ENCODE measurements at places on chromosomes 2 and 18. TPM values are rescaled to one million over a fixed set of nuclear protein-coding genes. Genes with fewer than 3 reads are reported as not detected.

Gene BOLA3
- 66.1 TPM for total RNA-seq

Gene DYSF
- total RNA-seq, result 14.8 TPM

Gene CYTIP
- 0.89 TPM for total RNA-seq

Gene ZNF521
- total RNA-seq, result 13.8 TPM

Gene C2orf66
- total RNA-seq, result not detected

Gene PLEK
- total RNA-seq, result 0.37 TPM

Gene CAPN14
- 0.11 TPM for total RNA-seq

Gene SNED1
- total RNA-seq, result 3.2 TPM

Gene SNTG2
- total RNA-seq, result 27.8 TPM

Gene NEU2
- total RNA-seq, result not detected

Gene UGT1A4
- not detected for total RNA-seq

Gene C2orf78
- total RNA-seq, result 0.37 TPM

Gene TMEM182
- total RNA-seq, result 4.2 TPM

GRCh38 chr2:62076980-62077638 lies 118.8 kb upstream of the B3GNT2 start:
- peaks cover 16% of the 10 kb centered on the region for H3K36me3 ChIP-seq
- DNase-seq, result no peak
- no peak overlapping the region for H3K27ac ChIP-seq
- H3K4me3 ChIP-seq, result no peak overlapping the region

DNA sequence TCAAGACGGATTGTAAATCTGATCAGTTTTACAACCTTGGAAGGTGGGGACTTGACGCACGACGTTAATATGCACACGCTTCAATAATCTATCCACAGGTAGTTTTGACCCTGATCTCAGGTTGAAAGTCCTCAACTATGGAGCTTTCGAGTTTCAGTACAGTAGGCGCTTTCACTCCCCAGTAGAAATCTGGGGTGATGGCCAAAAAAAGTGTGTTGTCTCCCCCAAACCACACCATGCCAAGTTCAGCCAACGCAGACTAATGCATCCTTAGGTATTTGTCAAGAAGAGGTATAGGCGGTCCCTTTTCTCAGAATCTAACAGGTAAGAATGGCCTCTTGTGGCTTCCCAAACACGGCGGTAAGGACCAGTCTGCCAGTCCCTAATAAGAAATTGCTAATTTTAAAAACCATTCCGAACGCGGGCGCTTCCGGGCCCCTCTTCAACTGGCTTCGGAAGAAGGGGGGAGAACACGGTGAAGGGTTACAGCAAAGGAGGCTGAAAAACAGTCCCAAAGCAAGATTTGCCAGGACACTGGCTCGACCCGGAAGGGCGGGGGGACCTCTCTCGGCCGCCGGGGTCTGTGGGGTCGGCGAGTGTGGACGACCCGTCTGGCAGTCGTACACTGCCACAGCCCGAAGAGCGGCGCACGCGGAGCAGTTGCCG lies 659 bp downstream of the FAM210A start:
- H3K27me3 ChIP-seq, result no peaks in the 10 kb centered on the region
- H3K4me3 ChIP-seq, result peak overlapping the region; percentile 91
- no peaks in the 10 kb centered on the region for H3K36me3 ChIP-seq
- DNase-seq, result no peak

GRCh38 chr18:28365411-28365831 lies 188.5 kb upstream of the CDH2 start:
- DNase-seq, result no peak
- H3K27ac ChIP-seq, result no peak overlapping the region
- H3K4me3 ChIP-seq, result no peak overlapping the region
- H3K4me1 ChIP-seq, result peaks cover 3% of the 10 kb centered on the region
- no peaks in the 10 kb centered on the region for H3K27me3 ChIP-seq

DNA sequence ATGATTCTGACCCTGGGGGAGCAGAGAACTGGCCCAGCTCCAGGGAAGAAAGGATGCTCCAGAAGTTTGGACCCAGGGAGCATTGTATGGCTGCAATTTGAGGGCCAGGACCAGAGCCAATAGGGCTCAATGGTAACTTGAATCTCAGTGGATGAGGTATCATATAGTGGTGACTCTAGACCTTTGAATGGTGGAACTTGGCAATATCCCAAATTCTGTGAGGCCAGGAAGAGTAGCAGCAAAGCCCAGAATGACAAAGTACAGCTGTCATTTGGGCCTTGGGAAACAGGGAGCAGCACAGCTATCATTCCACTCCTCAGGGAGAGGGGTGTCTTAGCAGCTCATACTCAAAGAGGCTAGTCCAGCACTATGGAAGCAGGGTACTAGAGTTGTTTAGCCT lies 332.9 kb upstream of the RBMS1 start:
- DNase-seq, result no peak
- H3K4me1 ChIP-seq, result 0 out of 2 replicates have a peak, but pooled peaks cover 5% of the 10 kb centered on the region
- H3K27ac ChIP-seq, result no peak overlapping the region
- no peak overlapping the region for H3K4me3 ChIP-seq
- H3K27me3 ChIP-seq, result no peaks in the 10 kb centered on the region

GRCh38 chr2:152942940-152943440 lies 224.6 kb downstream of the ARL6IP6 start:
- H3K4me1 ChIP-seq, result no peaks in the 10 kb centered on the region
- H3K27ac ChIP-seq, result no peak overlapping the region
- peaks cover 11% of the 10 kb centered on the region for H3K36me3 ChIP-seq
- H3K4me3 ChIP-seq, result no peak overlapping the region
- H3K27me3 ChIP-seq, result no peaks in the 10 kb centered on the region
- DNase-seq, result no peak

- peaks cover 4% of the 10 kb centered on the region for H3K27me3 ChIP-seq
- H3K27ac ChIP-seq, result no peak overlapping the region
- DNase-seq, result peak; percentile 77
Measured at GRCh38 chr18:72652990-72653593, 109.0 kb upstream of the CBLN2 start.

DNA sequence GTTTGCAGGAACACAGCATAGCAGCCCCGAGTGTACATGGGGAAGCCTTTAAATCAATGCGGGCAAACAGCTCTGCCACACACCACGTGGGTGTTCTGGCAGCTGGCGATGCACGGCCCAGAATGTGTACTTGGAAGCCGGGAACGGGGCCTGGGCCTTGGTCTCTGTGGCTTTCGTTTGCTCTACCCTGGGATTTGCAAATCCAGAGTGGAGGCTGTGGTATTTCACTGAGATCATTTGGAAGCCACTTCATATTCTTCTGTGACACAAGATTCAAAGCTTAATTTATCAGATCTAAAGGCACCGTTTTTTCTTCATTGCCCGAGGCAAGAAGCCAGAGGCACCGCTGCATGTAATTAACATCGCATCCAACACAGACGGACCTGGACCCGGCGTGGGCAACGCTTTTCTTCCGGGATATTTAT lies 246.3 kb upstream of the MYT1L start:
- H3K4me3 ChIP-seq, result no peak overlapping the region
- H3K4me1 ChIP-seq, result peaks cover 2% of the 10 kb centered on the region
- no peaks in the 10 kb centered on the region for H3K36me3 ChIP-seq
- DNase-seq, result no peak
- no peak overlapping the region for H3K27ac ChIP-seq

GRCh38 chr2:152513681-152514080 lies 178.7 kb downstream of the FMNL2 start:
- no peaks in the 10 kb centered on the region for H3K36me3 ChIP-seq
- no peak for DNase-seq
- H3K27ac ChIP-seq, result no peak overlapping the region
- H3K27me3 ChIP-seq, result no peaks in the 10 kb centered on the region

DNA sequence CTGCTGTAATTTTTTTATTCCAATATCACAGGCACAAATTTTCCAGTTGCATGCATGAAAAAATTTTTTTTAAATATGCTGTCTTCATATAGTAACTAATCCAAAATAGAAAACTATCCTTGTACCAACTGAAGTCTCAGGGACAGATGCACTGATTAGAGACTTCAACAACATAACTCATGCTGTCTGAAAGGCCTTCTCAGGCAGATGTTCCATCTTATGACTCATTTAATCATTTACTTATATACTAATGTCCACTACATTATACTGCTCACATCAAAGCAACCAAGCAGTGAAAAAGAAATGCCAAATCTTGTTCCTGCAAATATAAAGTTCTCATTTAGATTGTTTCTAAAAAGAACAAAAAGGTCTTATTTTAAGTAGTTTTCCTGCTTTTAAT lies 53.1 kb downstream of the OLA1 start:
- peaks cover 4% of the 10 kb centered on the region for H3K36me3 ChIP-seq
- DNase-seq, result no peak
- no peak overlapping the region for H3K27ac ChIP-seq
- peaks cover 23% of the 10 kb centered on the region for H3K4me1 ChIP-seq

DNA sequence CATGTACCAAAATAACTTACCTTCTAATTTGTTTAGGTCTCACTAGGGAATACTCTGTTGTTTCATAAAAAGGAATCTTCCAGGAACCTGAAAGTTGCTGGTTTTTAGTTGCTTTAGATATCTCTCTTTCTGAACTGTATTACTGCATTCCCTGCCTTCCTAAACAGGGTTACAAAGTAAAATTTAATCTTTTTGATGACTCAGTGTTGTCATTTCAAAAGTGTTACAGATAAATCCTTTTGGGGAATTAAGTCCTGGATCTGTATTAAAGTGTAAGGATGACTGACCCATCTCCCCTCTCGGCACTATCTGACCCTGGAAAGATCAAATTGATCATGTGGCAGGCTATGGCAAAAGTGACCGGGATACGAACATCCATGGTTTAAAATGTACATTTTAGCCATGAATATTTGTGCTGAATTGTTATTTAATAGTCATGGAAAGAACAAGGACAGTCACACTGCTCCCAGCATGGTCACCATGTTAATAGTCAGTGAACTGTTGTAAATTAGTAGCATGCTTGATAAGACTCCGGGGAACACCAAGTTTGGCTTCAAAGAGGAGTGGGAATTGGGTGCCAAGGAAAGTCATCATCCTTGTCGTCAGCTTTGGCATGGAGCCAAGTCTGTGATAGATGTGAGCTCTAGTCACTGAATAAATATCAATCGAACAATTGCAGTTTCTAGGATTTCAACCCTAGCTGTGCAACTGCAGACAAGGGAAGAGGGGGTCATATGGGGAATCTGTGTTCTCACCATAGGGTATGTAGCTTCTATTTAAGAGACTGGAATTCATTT lies 4.2 kb downstream of the PLEKHA3 start:
- no peak for DNase-seq
- H3K4me1 ChIP-seq, result peaks cover 21% of the 10 kb centered on the region
- H3K4me3 ChIP-seq, result no peak overlapping the region
- peaks cover 2% of the 10 kb centered on the region for H3K36me3 ChIP-seq
- no peak overlapping the region for H3K27ac ChIP-seq
- no peaks in the 10 kb centered on the region for H3K27me3 ChIP-seq

- peaks cover 50% of the 10 kb centered on the region for H3K4me1 ChIP-seq
- no peak for DNase-seq
- peaks cover 14% of the 10 kb centered on the region for H3K27me3 ChIP-seq
- peak overlapping the region; percentile 97 for H3K4me3 ChIP-seq
Measured at GRCh38 chr2:109613081-109613921, 465 bp downstream of the SEPTIN10 start.

- peaks cover 13% of the 10 kb centered on the region for H3K4me1 ChIP-seq
Measured at GRCh38 chr2:196068271-196069209, at the start of gene DNAH7. TSS of gene DNAH7 (minus strand) at chr2:196068837. CDS start at chr2:196068711, 126 bp downstream.

DNA sequence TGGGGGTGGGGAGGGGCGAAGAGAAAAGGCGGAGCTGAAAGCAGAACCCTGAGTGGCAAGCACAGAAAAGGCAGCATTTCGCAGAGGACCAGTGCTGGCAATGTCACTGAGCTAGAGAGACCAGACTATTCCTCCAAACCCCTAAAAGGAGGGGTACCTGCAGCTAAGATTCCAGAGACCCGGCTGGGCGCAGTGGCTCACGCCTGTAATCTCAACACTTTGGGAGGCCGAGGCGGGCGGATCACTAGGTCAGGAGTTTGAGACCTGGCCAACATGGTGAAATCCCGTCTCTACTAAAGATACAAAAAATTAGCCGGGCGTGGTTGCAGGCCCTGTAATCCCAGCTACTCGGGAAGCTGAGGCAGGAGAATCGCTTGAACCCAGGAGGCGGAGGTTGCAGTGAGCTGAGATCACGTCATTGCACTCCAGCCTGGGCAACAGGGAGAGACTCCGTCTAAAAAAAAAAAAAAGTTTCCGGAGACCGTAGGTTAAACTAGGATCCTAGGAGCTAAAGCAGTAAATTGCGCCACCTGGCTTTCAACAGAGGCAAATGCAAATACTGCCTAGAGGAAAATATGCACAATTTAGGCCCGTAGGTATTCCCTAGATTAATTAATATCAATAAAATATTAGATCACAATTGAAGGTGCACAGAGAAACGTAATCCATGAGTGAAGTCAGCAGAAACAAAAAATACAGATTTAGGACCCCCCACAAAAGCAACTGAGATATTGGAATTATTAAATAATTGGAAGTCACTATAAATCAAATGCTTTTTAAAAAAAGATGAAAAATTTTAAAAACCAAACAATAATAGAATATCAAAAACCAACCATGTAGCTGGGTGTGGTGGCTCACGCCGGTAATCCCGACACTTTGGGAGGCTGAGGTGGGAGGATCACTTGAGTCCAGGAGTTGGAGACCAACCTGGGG lies 4.9 kb downstream of the UCN start:
- no peaks in the 10 kb centered on the region for H3K36me3 ChIP-seq
- peaks cover 8% of the 10 kb centered on the region for H3K4me1 ChIP-seq
- DNase-seq, result no peak
- H3K27ac ChIP-seq, result no peak overlapping the region
- peak overlapping the region; percentile 50 for H3K4me3 ChIP-seq

GRCh38 chr2:26521054-26521912 lies 43.4 kb upstream of the OTOF start:
- H3K27ac ChIP-seq, result no peak overlapping the region
- no peaks in the 10 kb centered on the region for H3K36me3 ChIP-seq
- H3K4me3 ChIP-seq, result no peak overlapping the region
- peak; percentile 72 for DNase-seq

DNA sequence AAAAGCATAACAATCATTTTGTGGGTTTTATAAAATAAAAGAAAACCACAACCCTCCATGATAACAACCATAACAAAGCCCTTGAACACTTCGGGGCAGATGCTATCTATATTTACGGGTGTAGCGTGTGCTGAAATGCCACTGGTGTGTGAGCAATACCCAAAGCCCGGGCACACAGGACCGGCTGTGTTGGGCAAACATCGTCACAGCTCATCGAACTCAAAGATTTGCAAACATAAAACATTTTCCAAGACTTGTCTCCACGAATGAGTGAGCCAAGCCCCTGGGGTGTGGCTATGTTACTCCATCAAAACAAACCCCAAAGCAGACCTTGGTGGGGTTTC lies 290.2 kb downstream of the LPIN1 start:
- no peak overlapping the region for H3K27ac ChIP-seq
- H3K4me1 ChIP-seq, result peaks cover 5% of the 10 kb centered on the region
- H3K36me3 ChIP-seq, result no peaks in the 10 kb centered on the region
- no peak overlapping the region for H3K4me3 ChIP-seq
- DNase-seq, result no peak
- no peaks in the 10 kb centered on the region for H3K27me3 ChIP-seq

DNA sequence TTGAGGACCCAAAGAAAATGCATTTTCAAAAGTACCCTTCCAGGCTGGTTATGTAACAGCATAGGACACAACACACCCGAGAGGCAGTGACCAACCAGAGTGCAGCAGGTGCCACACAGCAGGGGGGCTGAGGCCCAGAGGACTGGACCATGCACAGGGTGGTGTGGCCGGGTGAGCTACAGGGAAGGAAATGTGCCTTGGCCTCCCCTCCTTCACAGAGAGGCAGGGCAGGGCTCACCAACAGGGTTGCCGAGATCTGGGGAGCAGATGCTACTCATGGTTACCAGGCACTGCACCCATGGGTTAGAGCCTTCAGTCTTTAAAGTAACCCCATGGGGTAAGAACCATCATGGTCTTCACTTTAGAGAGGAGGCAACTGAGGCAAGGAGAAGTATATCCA lies 158.4 kb downstream of the MSH2 start:
- no peak for DNase-seq
- no peaks in the 10 kb centered on the region for H3K36me3 ChIP-seq

GRCh38 chr2:201204655-201205514 lies 21.9 kb downstream of the CASP10 start:
- DNase-seq, result no peak
- H3K27ac ChIP-seq, result no peak overlapping the region
- no peak overlapping the region for H3K4me3 ChIP-seq
